ENCODE measurements at places on chromosomes 16 and 17.

GRCh38 chr16:89829630-89830437 is 1.6 kb downstream of the SPIRE2 start:
- DNase-seq, result no peak

DNA sequence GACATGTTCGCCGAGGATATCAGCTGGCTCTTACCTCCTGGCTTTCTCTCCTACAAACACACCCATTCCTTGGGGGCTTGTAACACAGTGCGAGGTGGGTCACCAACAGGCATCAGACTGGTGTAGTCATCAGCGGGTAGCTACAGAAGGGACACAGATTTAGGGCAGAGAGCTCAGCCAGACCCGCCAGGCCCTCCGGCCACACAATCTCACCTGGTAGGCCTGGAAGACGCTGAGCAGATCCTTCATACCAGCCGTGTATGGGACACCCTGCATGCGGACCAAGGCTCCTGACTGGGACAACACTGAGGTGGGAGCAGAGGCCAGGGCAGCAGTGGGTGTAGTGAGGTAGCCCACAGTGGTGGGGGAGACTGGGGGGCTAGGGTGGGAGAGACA is 5.8 kb downstream of the ESRP2 start:
- DNase-seq, result no peak

GRCh38 chr17:40176754-40177110 is 538 bp upstream of the RAPGEFL1 start:
- no peak for DNase-seq

- DNase-seq, result peak; percentile 41
Observed at GRCh38 chr17:62627219-62627903, at the start of gene MRC2. TSS of gene MRC2 (plus strand) at chr17:62627670. CDS start at chr17:62627803, 133 bp downstream.

DNA sequence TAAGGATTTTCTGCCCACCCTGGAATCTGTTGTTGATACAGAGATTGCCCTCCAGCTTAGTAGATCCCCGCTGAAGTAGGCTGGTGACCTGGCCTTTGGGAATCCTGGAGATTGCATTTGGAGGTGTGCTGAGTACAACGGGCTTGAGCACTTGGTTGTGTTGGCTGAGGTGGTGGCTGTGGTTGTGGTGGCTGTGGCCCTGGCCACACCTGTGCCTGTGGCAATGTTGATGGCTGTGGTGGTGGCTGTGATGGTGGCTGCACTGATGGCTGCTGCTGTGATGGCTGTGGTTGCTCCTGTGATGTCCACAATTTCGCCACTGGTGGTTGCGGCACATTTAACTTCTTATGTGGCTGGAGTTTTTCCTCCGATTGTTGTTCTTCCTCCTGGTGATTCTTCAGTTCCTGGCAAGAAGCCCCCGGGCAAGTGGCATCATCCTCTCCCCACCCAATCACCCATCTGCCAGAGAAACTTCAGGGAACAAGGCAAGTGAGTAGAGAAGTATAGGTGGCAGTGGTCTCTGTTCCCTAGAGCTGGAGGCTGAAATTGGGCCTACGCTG is 4.2 kb downstream of the CCDC200 start:
- DNase-seq, result peak; percentile 0

DNA sequence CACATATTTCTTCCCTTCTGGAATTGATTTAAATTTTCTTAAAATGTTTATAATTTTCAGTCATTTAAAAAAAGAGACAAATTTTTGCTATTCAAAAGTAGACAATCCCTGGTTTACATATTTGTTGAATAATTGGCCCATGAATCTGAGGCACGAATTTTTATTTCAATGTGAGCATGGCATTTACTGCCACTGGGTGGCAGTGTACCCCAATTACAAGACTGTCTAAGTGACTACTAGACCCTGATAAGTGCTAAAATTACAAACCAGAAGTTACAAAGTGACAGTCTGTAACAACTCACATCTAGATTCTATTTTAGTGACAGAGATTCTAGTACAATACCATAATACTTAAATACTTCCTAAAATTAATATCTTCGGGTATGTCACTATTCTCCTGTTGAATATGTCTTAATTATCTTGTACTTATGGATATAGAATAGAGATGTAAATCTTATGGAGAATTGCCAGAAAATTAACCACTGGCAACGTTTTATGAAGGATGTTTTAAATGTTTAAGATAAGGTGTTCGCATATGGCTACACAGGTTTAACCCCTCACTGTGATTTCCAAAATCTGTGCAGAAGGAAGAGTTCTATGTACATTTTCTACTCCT is 235.8 kb downstream of the MAP2K4 start:
- no peak for DNase-seq

GRCh38 chr17:8380049-8380448 is 2.9 kb downstream of the RPL26 start:
- DNase-seq, result no peak

- peak; percentile 19 for DNase-seq
Observed at GRCh38 chr17:41863074-41863848, 2.0 kb downstream of the KLHL11 start.

DNA sequence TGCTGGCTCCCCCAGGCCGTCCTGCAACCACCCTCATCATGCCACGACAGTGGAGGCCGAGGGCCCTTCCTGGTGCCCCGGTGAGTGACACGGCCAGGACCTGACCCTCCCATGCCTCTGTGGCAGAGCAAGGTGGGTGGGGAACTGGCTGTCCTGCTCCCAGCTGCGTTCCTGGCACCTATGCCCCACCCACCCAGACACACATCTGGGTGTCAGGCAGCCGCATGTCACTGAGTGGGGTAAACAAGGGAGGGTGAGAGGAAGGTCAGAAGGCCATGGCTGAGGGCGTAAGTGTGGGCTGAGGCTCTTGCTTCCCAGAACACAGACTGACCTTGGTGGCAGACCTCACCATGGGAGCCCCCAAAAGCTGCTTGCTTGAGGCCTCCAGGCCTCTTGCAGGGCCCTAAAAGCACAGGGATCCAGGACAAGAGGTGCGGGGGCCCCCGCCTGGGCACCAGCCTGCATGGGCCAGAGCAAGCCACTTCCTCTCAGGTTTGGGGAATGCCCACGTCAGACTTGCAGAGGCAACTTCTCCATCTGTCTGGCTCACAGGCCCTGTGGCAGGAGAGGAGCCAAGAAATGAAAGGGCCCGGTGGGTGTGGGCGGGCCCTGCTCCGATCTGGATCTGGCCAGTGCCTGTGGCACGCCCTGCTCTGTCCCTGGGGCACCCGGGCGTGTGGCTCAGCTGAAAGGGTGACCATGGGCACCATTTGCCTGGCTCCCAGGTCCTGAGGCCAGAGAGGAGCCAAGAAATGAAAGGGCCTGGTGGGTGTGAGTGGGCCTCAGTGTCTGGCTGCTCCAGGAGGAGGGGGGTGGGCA is 3.9 kb upstream of the CCDC57 start:
- no peak for DNase-seq

GRCh38 chr17:9226794-9227135 is 205.5 kb downstream of the NTN1 start:
- DNase-seq, result no peak

DNA sequence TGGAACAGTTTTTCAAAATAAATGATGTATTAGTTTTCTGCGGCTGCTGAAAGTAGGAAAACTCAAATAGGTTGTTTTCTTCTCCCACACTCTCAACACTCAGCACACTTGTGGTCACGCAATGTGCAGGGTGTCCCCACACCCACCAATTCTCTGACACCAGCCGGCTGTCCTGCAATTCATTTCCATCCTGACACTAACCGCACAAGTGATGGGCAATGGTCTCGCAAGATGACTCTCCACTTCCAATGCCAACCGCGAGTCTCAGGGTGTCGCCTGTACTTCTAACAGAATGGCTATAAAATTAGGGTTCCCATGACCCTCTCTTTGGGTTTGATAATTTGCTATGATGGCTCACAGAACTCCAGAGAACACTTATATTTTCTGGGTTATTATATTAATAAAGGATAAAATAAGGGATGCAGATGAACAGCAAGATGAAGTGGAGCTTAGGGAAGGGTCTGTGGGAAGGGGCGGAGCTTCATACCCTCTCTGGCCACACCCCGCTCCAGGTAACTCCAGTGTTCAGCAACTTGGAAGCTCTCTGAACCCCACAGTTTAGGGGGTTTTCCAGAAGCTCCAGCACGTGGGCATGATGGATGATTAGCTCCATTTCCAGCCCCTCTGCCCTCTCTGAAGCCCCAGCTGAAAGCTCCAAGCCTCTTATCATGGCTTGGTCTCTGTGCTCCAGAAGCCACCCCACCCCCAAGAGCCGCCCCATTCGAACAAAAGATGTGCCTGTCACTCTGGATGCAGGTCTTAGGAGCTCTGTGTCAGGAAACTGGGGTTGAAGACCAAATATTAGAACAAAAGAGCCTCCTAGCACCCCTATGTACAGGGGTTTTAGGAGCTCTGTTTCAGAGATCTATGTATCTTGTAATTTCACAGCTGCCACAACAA is 19.8 kb downstream of the TAF1C start:
- no peak for DNase-seq

GRCh38 chr17:11889266-11889665 is 108.0 kb downstream of the ZNF18 start:
- no peak for DNase-seq

DNA sequence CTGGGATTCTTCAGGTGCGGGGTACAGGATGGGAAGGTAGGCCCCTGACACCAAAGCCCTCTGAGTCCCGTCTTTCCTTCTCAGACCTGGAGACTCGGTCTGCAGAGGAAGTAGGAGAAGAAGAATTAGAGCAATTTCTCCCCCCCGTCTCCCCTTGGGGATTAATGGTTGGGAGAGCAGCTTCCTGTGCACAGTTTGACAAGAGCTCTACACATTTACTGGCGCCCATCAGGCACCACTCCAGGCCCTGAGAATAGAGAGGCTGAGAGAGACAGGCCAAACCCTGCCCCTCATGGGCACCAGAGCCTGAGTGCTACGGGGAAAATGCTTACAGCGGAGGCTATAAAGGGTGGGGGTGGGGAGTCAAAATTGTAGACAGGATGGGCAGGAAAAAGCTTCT is 3.5 kb upstream of the C16orf74 start:
- no peak for DNase-seq

DNA sequence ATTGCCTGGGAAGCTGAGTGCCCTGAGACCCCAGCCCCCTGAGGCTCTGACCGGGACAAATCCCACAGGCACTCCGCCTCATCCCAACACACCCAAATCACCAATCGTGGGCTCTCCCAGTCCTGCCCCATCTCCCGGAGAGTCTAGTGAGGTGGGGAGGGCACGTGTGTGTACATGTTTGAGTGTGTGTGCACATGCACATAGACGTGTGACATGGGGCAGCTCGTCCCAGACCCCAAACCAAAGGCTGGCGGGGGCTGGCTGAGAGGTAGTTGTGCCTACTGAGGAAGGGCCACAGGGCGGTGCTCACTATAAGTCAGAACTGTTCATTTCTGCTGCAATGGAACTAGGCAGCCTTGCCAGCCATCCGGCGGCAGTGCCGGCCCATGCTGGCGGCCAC is 8.6 kb downstream of the SNAI3 start:
- DNase-seq, result no peak

DNA sequence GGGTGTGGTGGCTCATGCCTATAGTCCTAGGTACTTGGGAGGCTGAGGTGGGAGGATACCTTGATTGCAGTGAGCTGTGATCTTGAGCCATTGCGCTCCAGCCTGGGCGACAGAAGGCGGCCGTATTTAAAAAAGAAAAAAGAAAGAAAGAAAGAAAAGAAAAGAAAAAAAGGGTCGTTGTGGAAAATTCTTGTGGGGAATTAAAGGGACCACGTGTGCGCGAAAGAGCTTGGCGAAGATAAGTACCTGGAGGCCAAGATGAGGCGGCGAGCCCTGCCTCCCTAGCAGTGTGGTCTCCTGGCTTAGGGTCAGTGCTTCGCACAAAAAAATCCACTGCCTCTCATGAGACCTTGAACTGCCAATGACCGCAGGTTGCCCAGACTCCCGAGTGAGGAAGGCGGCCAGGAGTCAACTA is 728 bp upstream of the NMT1 start:
- no peak for DNase-seq

DNA sequence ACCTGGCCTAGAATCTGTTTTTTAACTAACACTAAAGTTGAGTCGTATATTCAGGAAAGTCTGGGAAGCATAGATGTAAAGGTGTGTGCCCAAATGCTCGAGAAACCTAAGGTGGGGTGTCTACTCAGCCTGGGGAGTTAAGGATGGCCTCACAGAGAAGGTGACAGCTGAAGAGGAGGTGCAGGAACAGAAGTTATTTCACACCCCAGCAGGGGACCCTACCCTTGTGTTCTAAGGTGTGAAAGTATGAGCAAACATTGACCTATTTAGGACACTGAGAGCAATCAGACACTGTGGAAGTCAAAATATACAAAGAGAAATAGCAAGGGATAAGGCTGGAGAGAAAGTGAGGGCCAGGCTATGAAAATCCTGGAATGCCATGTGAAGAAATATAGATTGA is 49.0 kb upstream of the DHX40 start:
- no peak for DNase-seq

DNA sequence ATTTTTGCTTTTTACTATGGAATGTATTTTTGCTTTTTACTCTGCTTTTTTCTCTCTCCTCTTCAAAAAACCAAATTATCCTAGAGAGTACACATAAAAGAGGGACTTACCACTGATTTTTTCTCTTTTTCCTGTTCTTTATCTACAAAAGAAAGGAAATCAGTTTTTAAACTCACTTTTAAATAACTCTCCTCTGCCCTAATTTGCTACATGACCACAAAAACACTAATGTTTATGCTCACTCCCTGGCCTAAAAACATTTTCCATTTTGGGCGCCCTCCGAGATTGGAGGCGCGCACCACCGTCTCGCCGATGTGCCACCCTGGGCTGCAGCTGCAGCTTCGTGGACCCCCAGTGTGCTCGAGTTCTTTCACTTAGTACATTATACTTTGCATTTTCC is 1.1 kb downstream of the TK2 start:
- no peak for DNase-seq

DNA sequence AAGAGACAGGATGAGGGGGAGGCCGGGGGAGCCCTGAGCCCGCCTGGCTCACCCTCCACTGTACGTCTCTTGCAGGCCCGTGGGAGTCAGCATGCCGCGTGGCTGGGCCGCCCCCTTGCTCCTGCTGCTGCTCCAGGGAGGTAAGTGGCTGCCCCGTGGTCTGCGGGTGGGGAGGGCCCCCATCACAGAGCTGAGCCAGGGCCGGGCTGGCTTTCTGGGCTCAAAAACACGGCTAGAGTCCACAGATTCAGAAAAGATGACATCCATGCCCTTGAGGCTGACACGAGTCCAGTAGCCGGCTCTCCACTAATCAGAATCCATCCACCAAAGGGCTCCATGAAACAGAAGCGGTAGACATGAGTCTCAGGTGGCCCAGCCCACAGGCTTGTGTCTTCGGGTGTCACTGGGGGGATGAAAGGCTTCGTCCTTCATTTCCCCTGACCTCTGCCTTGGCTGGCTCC is 28.0 kb downstream of the IL21R start:
- DNase-seq, result no peak

DNA sequence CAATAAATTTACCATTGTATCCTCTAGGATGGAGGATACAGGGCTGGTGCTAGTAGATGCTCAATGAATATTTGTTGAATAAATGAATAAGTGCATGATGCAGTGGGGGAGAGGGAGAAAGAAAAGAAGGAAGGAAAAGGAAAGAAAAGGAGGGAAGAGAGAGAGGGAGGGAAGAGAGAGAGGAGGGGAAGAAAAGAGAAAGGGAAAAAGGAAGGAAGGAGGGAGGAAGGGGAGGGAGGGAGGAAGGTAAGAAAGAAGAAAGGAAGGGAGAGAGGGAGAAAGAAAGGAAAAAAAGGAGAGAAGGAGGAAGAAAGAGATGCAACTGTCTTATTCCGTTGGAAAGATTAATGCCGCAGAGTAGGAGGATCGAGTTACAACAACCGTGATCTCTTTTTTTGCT is 30.4 kb downstream of the HSBP1 start:
- DNase-seq, result no peak

GRCh38 chr17:10792151-10792550 is 11.7 kb downstream of the TMEM238L start:
- no peak for DNase-seq

- no peak for DNase-seq
Observed at GRCh38 chr17:57966246-57966645, 11.0 kb upstream of the CUEDC1 start.

GRCh38 chr16:11020792-11021551 is 76.6 kb downstream of the CLEC16A start:
- DNase-seq, result no peak
